Activated T-cell treated with anti-CD3 and anti-CD28 coated beads for 4 hours (primary cell): ENCODE measurements at places on chromosomes 16 and 17.

GRCh38 chr17:66803474-66803951 lies 31.4 kb upstream of the CACNG5 start:
- DNase-seq, result no peak

- DNase-seq, result no peak
Measured at GRCh38 chr17:37779554-37779953, 34.7 kb upstream of the HNF1B start.

DNA sequence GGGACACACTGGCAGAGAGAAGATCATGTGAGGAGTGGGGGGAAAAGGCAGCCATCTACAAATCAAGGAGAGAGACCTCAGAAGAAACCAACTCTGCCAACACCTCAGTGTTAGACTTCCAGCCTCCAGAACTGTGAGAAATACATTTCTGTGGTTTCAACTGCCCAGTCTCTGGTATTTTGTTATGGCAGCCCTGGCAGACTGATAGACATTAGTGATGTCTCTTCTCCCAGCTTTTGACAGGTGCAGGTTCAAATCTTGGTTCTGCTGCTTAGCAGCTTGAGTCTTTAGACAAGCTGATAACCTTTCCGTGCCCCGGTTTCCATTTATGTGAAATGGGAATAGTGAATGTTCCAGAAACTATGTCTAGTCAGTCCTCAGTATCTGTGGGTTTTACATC lies 199.5 kb downstream of the SNX29 start:
- DNase-seq, result no peak

- no peak for DNase-seq
Measured at GRCh38 chr16:74667255-74667700, 601 bp upstream of the RFWD3 start.

GRCh38 chr17:49390548-49391324 lies 23.9 kb downstream of the PHB1 start:
- DNase-seq, result no peak

DNA sequence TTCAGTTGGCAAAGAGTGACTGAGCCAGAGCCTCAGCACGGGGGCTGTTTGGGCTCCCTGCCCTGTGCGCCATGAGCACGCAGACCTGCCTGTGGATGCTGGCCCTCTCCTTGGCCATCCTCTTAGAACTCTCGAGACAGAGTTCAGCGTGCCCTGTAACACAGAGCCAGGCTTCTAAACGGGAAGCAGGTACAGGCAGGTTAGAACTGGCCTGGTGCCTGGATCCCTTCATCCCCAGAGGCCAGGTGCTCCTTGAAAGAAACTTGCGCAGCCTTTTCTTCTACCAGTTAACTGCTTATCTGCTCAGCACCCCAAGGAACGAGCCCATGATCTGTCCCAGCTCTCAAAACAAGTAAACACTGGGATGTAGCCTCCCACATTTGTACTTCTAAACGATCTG lies 6.9 kb downstream of the CCNF start:
- DNase-seq, result no peak

DNA sequence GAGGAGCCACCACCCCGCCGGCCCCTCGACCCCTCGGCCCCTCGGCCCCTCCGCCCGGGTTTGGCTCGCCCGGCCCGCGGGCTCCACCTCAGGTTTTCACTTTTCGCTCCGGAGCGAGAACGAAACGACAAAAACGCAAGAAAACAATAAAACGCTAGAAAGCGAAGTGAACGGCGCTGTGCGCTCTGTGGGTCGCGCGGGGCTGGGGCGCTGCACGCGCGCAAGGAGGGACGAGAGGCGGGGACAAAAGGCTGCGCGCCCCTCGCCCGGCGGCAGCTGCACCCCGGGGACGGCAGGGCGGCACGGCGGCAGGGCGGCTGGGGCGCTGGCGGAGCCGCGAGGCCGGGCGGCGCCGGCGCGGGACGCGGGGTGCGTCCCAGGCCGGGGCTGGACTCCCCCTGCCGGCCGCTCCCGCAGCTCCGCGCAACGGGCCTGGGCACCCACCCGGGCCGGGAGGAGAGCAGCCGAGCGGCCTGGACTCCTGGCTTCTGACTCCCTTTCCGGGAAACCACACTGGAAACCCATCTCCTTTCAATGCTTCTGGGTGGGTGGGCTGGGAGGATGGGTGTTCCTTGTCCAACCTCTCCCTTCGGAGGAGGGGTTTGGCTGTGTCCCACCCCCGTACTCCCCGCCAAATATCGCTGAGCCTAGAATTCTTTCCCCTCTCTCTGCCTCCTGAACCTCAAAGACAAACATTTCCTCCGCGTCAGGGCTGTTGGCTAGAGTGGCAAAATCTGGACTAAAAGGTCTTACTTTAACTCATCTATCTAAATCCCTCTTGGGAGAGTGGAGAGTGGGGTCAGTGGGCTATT lies 9.9 kb downstream of the TBX2 start:
- DNase-seq, result no peak

- no peak for DNase-seq
Measured at GRCh38 chr17:27623614-27624013, 7.4 kb upstream of the LGALS9 start.

- DNase-seq, result no peak
Measured at GRCh38 chr16:10565167-10565566, 15.2 kb downstream of the EMP2 start.

DNA sequence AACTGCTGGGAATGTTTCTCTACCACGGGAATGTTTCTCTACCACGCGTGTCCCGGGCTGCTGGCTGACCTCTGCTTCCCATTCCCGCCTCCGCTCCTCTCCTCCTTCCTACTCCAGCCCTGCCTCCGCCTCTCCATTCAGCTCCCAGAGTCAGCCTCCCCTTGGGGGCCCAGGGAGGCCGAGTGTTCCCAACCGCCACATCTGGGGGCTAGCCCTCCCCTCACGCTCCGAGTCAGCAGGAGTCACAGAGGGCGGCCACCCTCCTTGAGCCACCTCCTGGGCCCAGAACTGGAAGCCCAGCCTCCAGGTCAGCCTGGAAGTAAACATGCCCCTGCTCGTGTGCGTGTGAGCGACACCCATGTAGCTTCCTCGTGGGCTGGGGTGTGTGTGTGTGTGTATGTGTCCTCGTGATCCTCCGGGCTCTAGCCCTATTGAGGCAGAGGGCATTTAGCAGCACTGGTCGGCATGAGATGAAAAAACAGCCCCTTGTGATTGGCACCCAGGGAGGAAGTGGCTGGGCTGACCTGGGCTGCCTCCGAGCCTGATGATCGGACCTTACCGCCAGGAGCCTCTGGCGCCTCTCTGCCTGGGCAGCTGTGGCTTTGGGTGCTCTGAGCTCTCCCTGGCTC lies 7.3 kb downstream of the CYGB start:
- DNase-seq, result no peak

DNA sequence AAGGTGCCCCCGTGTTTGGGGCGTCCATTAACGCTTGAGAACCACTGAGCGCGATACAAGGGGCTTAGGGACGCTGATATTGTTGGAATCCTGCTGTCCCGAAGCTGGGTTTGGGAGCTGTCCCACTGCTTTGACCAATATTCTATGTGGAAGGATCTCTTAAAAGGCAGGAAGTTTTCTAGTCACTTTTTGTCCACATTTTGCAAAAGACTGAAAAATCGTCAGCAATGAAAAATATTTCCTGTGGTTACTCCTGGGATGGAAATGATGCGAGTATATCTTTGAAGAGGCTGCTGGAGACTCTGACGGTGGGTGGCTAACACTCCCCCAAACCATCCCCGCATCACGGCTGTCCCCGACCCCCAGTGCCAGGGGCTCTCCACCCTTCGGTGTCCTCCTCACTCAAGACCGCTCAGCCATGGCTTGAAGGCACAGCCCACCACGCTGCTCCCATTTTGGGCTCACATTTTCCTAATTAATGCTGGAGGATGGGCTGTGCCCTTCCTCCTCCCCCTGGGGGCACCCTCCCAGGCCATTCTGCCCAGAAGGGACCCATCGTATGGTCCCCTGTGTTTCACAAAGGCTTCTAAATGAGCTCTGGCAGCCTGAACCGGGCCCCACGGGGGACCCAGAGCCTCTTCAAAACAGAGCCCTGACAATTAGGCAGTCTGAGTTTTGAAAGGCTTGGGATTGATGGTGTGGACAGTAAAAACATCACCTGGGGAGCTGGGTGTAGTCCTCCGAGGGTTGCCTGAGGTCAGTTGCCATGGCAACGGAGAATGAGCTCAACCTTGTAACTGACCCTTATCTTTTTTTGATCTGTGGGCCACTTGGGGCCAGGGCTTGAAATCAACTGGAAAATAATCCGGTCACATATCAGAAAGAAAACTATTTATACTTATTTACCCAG lies 158.6 kb downstream of the C16orf78 start:
- no peak for DNase-seq

GRCh38 chr17:65074778-65075250 lies 18.3 kb upstream of the GNA13 start:
- no peak for DNase-seq

DNA sequence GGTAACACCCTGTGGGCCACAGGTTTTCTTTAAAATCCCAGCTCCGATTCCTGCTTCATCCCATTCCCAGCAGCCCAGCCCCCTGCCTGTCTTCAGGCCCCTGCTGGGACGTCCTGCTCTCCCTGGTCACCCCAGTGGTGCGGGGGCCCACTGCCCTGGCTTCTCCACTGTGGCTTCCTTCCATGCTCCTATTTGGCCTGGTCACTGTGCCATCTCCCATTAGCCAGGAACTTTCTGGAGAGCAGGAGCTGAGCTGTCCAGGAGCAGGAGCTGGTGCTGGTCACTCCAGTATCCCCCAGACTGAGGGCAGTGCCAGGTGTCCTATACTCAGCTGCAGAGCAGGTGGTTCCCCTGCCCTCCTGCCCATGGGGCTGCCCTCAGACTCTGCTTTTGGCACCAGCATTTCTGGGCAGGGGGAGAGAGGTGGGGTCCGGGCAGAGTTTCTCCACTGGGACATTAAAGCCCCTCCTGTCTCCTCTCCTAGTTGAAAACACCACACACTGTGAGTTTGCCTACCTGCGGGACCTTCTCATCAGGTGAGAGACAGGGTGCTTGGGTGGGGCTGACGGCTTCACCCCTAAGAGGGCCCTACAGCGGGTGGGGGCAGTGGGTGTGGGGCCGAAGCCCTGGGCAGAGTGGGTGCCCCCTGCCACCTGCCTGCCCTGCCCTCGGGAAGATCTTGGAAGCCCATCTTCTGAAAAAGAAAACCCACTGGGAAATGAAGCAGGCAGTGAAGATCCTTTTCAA lies 356.2 kb downstream of the SEC14L1 start:
- no peak for DNase-seq

GRCh38 chr17:5837055-5837491 lies 233.1 kb upstream of the WSCD1 start:
- DNase-seq, result no peak

GRCh38 chr17:59154292-59154720 lies 680 bp downstream of the SKA2 start:
- peak; percentile 21 for DNase-seq

GRCh38 chr16:72857834-72858664 lies 189.9 kb downstream of the ZFHX3 start:
- no peak for DNase-seq

- DNase-seq, result no peak
Measured at GRCh38 chr17:60165971-60166370, 16.2 kb downstream of the CA4 start.

DNA sequence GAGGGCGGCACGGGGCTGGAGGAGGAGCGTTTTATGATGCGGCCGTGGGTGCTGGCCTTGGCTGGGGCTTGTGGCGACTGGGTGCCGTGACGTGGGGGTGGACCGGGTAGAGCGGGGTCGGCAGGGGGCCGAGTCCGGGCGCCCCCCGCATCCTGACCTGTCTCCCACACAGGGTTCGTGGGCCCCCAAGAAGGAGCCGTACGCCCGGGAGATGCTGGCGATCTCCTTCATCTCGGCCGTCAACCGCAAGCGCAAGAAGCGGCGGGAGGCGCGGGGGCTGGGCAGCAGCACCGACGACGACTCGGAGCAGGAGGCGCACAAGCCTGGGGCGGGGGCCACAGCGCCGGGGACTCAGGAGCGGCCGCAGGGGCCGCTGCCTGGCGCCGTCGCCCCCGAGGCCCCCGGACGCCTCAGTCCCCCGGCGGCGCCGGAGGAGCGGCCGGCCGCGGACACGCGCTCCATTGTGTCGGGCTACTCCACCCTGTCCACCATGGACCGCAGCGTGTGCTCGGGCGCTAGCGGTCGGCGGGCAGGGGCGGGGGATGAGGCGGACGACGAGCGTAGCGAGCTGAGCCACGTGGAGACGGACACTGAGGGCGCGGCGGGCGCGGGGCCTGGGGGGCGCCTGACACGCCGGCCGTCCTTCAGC lies 81.6 kb downstream of the ARHGAP23 start:
- no peak for DNase-seq

GRCh38 chr17:41982026-41982760 lies 15.6 kb downstream of the CNP start:
- DNase-seq, result no peak

GRCh38 chr17:6450926-6451832 lies 6.9 kb downstream of the PIMREG start:
- DNase-seq, result no peak

- no peak for DNase-seq
Measured at GRCh38 chr16:88878356-88878755, 11.9 kb upstream of the PABPN1L start.

GRCh38 chr17:48375356-48375755 lies 54.7 kb downstream of the SKAP1 start:
- no peak for DNase-seq
